Heart right ventricle (tissue), 16 donors: ENCODE measurements at places on chromosomes 16 and 17.

DNA sequence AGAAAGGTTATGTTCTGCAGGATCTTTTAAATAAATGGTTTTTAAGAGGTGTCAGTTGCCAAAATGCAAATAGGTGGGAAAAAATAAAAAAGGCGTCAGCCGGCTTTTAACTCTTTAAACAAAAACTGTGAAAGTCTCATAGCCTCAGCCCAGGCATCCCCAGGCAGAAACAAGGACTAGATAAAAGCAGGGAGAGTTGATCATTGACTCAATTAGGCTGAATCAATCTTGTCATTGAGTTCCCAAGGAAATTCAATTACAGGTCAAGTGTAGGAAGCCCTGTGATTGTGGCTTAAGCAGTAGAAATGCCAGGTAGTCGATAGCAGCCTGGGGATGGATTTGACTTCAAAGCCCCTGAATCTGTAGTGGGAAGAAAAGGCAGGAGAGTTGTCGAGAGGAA is 30.8 kb upstream of the GUCY2D start:
- H3K4me3 ChIP-seq, result no peak overlapping the region
- no peak for DNase-seq
- no peaks in the 10 kb centered on the region for H3K27me3 ChIP-seq
- H3K4me1 ChIP-seq, result no peaks in the 10 kb centered on the region

- peaks cover 11% of the 10 kb centered on the region for H3K4me1 ChIP-seq
- no peak for DNase-seq
- no peaks in the 10 kb centered on the region for H3K27me3 ChIP-seq
- peaks cover 3% of the 10 kb centered on the region for H3K36me3 ChIP-seq
- H3K4me3 ChIP-seq, result no peak overlapping the region
These were observed 2.2 kb downstream of the HEATR9 start for GRCh38 chr17:35866341-35866950.

DNA sequence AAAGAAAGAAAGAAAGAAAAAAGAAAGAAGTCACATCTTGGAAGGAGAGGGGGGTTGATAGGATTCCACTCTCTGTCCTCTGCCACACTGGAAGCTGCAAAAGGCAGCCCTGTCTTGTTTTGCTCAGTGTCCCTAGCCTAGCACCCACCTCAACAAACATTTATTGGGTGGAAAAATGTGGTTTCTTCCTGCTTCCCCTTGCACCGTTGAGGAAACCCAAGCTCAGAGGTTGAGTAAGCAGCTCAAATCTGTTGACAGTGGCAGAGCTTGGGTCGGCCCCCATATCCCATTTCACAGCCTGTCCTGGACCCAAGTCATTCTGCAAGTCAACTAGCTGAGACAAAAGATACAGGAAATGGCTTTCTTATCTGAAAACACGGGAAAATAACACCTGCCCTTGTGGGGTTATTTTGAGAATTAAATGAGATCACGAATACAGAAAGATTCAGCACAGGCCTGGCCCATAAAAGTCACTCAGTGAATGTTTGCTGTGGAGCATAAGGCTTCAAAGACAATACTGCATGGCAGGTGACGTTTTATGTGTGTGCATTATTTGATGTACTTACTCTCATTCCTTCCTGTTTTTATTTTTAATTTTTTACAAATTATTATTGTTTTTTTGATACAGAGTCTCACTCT is 63.6 kb downstream of the SCNN1B start:
- H3K27ac ChIP-seq, result no peak overlapping the region
- peaks cover 1% of the 10 kb centered on the region for H3K27me3 ChIP-seq
- no peak for DNase-seq
- H3K4me1 ChIP-seq, result peaks cover 7% of the 10 kb centered on the region

DNA sequence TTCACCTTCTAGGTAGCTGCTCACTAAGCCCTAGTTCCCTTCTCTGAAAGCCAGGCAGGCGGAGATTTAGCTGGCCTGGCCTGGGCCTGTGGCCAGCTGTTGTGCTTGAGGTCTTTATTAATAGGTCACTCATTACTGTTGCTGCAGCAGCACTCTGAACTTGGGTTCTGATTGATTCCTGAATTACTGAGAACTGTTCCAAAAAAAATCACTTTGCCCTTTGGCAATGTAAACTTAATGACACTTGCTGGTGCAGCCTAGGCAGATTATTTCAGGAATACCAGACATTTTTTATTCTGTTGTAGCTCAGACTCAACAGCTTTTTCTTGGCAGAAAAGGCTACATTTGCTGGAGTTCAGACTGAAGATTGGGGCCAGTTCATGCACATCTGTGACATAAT is 2.7 kb downstream of the TOM1L1 start:
- H3K4me1 ChIP-seq, result peaks cover 8% of the 10 kb centered on the region
- no peak overlapping the region for H3K27ac ChIP-seq
- H3K27me3 ChIP-seq, result peaks cover 14% of the 10 kb centered on the region
- DNase-seq, result peak; percentile 11
- H3K36me3 ChIP-seq, result no peaks in the 10 kb centered on the region

DNA sequence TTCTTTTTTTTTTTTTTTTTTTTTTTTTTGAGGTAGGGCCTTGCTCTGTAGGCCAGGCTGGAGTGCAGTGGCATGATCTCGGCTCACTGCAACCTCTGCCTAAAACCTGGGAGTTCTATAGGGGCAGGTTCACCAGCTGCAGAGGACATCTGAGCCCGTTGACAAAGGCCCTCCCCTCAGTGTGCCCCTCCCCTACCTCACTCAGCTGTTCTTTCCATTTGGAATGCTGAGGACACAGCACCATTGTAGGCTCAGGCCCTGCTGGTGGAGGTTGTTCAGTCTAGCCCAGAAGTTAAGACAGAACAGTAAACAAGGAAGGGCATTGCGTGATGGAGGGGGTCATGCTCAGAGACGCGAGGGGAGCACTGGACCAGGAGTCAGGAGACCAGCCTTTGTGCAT is 21.8 kb upstream of the KIF19 start:
- no peak overlapping the region for H3K27ac ChIP-seq
- no peak overlapping the region for H3K4me3 ChIP-seq
- no peaks in the 10 kb centered on the region for H3K4me1 ChIP-seq

GRCh38 chr16:57999366-57999970 is 1.0 kb downstream of the ZNF319 start:
- peaks cover 50% of the 10 kb centered on the region for H3K36me3 ChIP-seq
- H3K27me3 ChIP-seq, result no peaks in the 10 kb centered on the region
- peak overlapping the region; percentile 83 for H3K4me3 ChIP-seq
- peak overlapping the region; percentile 86 for H3K27ac ChIP-seq
- H3K4me1 ChIP-seq, result peaks cover 30% of the 10 kb centered on the region

- peaks cover 3% of the 10 kb centered on the region for H3K4me1 ChIP-seq
- H3K27ac ChIP-seq, result no peak overlapping the region
- peak; percentile 61 for DNase-seq
- H3K36me3 ChIP-seq, result peaks cover 79% of the 10 kb centered on the region
- H3K27me3 ChIP-seq, result no peaks in the 10 kb centered on the region
These were observed 27.5 kb upstream of the PIK3R6 start for GRCh38 chr17:8894673-8895578.

DNA sequence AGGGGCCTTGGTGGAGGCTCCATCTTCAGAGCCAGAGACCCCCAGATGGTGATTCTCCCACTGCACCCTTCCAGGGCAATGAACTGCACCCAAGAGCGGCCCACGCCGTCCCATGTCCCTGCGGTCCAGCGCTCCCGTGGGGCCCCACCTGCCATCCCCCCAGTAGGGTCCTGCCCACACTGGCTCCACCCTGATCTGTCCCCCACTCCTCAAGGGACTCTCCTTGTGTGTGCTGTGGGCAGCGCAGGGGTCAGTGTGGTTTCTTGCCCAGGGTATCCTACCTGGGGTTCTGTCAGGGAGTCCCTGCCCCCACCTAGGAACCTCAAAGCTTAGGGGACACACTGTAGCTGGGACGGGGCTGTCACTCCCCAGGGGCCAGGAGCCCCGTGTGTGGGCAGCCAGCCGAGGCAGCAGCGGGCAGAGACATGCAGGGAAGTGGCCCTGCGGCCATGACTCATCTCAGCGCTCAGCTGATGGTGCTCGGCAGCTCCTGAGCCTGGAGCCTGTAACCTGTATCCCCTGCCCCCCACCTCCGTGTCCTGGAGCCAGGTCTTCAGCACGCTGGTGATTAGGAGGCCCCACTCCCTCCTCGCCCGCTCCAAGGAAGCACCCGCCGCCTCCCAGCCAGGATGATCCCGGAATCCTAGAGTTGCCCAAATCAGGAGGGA is 35.7 kb upstream of the SSTR5 start:
- peaks cover 47% of the 10 kb centered on the region for H3K27me3 ChIP-seq
- H3K27ac ChIP-seq, result no peak overlapping the region
- H3K36me3 ChIP-seq, result no peaks in the 10 kb centered on the region

DNA sequence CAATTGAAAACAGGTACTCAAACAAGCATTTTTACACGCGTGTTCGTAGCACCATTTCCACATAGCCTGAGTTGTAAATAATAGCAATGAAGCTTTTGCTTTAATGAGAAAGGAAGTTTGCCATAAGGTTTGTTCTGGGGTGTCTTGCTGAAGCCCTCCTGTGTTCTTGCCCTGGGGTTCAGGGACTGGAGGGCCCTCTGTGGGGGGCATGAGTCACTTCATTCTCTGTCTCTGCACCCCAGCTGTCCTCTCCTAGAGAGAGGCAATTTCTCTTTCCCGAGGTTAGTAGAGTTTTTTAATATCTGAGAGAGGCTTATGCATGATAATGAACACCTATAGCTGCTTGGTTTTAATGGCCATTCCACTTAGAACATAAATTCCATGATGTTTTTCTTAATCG is 9.6 kb downstream of the AFMID start:
- H3K4me3 ChIP-seq, result no peak overlapping the region
- H3K27me3 ChIP-seq, result no peaks in the 10 kb centered on the region
- no peaks in the 10 kb centered on the region for H3K4me1 ChIP-seq
- H3K27ac ChIP-seq, result peak overlapping the region; percentile 10
- no peak for DNase-seq

- H3K27ac ChIP-seq, result no peak overlapping the region
- peaks cover 10% of the 10 kb centered on the region for H3K27me3 ChIP-seq
These were observed 10.0 kb downstream of the ZSCAN10 start for GRCh38 chr16:3088925-3089716.

DNA sequence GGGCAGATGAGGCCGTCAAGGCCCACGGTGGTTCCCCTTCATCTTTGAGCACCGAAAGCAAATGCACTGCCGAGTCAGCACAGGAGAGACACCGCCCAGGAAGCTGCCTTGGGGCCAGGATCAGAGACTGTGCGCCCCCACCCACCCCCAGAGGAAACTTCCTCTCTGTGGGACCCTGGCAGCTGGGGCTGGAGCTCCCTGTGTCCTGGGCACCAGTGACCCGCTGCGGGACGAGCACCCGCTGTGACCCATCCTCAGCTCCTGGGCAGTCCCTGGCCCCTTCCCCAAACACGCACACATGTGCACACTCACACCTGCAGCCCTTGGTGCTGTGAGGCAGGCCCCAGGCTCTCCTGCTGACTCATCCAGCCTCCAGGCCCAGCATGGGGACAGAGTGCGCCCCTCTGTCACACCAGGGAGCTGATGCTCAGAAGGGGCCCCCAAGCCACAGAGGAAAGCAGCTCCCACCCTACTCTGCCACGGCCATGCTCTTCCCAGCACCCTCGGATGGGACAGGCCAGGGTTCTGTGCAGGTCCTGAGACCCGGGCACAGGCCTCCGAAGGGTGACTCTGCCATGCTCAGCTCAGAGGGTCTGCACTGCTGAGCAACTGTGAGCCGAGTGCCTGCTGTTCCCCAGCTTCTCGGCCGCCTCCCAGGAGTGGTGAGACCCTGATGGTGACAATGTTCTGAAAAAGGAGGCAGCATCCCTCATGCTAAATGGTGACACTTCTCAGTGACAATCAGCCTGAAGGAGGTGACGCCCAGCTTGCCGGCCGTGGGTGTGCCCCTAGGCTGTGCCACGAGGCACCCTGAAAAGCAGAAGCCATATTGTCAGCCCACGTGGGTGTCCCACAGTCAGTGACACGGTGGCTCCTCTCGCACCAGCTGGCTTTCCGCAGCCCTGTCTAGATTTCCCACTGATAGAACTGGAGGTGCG is 3.6 kb downstream of the PIEZO1 start:
- DNase-seq, result no peak
- H3K36me3 ChIP-seq, result peaks cover 4% of the 10 kb centered on the region
- no peak overlapping the region for H3K4me3 ChIP-seq

- H3K27me3 ChIP-seq, result peaks cover 62% of the 10 kb centered on the region
- peaks cover 20% of the 10 kb centered on the region for H3K4me1 ChIP-seq
- DNase-seq, result no peak
- no peak overlapping the region for H3K4me3 ChIP-seq
- H3K36me3 ChIP-seq, result no peaks in the 10 kb centered on the region
These were observed 80.2 kb downstream of the RPA1 start for GRCh38 chr17:1909985-1910384.
